ENCODE measurements at places on chromosomes 3 and 15.

DNA sequence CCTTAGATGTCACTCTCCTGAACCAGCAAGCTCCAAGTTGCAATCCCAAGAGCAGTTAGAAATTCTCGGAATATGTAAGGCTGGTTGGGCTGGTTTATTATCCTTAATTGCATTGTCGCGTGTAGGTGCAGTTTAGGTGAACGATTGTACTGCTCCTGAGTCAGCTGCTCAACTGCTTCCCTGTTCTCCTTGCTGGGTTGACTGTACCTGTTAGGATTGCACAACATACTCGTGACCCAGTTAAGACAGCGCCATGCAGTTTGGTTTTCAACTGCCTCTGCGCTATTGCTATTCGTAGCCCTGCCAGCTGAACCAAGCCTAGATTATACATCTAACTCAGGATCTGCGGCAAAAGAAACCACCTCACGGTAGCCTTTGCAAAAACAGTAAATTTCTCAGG lies 41.0 kb downstream of the BCL2L10 start:
- no peak for DNase-seq

DNA sequence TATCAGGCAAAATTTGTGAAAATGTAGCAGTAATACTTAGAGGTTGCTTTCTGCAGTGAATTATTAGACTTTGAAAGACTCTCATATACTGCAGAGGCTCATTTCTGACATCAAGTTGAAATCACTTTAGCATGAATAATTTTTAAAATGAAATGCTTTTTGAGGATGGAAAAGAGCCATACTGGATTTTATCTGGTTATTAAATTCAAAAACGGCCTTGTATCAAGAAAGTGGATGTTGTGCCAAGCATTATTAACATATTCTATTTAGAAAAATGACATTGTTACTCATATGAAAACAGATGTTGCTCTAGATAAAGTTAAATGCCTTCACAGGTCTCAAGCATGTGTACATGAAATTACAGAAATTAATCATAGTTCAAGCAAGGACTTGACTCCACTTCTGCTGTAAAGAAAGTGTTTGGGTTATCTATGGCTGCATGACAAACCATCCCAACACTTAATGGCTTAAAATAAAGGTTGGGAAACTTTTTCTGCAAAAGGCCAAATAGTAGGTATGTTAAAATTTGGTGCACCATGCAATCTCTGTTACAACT lies 64.5 kb upstream of the ZNF280D start:
- no peak for DNase-seq

DNA sequence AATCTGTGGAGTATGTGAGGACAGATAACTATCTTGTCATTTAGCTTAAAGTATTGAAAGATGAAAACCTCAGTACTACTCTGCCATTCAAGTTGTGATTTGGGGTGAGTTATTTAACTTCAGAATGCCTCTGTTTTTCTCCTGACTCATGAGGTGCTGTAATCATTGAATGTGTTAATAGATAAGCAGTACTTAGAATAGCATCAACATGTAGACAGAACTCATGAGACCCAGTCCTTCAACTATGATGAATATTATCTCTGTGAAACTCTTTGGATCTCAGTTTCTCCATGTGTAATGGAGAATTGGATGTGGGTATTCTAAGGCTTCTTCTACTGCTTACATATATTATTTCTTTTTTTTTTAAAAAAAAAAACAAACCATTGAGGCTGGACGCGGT lies 431.4 kb downstream of the GRM7 start:
- DNase-seq = no peak

GRCh38 chr3:119175872-119176756 lies 2.7 kb downstream of the UPK1B start:
- DNase-seq = no peak

GRCh38 chr3:26515351-26515750 lies 107.2 kb upstream of the LRRC3B start:
- no peak for DNase-seq

DNA sequence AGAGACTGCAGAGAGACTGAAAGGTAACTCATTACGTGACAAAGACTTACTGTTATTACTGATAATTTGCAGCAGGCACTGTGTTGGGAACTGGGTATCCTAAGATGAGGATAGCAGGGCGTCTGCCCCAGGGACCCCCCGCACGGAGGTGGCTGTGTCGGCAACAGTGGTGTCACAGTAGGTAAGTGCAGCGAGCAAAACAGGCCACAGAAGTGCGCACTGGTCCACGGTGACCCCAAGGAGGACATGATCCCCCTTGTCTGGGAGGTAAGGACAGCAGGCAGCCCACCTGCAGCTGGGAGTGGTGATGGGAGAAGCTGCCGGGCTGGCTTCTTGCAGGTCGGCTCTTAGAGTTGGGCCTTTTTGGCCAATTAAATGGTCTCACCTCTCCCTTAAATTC lies 82.9 kb downstream of the FAM43A start:
- no peak for DNase-seq

DNA sequence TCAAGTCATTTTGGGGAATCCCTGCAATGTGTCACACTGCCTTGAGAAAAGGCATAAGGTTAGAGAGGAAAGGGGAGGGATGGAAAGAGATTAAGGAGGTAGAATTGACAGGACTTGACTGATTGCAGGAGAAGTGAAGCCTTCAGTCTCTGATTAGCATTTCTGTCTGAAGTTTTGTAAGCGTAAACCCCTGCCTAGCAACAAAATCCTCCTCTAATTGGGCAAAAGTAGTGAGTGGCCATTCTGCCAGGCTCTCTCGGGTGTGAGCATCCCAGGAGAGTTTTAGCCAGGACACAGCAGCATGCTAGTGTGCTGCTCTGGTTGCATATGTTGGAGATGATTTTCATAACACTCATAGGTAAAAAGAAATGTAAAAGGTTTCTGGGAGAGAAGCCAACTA lies 117.0 kb upstream of the MRPL3 start:
- DNase-seq = no peak

GRCh38 chr3:57019057-57019456 lies 41.4 kb upstream of the SPATA12 start:
- no peak for DNase-seq

DNA sequence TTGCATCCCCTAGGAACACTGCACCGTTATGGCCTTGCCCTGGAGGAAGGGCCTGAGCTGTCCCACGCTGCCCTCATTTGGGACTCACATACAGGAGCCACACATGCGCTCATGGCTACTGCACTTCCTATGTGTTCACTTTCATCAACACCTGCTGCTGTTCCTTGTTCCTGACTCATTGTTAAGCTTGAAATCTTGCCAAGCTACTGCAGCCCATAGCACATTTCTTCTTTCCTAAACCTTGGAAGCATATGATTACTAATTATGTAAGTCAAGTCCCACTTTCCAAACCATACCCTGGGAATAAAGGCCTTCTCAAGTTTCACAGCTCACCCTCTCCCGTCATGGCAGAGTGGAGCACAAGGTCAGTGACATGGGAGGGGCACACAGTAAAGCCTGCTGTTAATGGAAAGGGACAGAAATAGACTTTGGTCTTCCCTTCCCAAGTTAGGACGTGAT lies 307.9 kb downstream of the CLSTN2 start:
- DNase-seq = no peak

- peak; percentile 58 for DNase-seq
Measured at GRCh38 chr15:64430000-64430735, 30.2 kb upstream of the ZNF609 start.

- no peak for DNase-seq
Measured at GRCh38 chr15:67551207-67551743, 8.8 kb downstream of the MAP2K5 start.

- no peak for DNase-seq
Measured at GRCh38 chr3:130705501-130705900, 41.1 kb downstream of the PIK3R4 start.

- no peak for DNase-seq
Measured at GRCh38 chr3:62548528-62549205, 175.3 kb upstream of the FEZF2 start.

- DNase-seq = no peak
Measured at GRCh38 chr3:158121295-158121694, 11.4 kb downstream of the RSRC1 start.

DNA sequence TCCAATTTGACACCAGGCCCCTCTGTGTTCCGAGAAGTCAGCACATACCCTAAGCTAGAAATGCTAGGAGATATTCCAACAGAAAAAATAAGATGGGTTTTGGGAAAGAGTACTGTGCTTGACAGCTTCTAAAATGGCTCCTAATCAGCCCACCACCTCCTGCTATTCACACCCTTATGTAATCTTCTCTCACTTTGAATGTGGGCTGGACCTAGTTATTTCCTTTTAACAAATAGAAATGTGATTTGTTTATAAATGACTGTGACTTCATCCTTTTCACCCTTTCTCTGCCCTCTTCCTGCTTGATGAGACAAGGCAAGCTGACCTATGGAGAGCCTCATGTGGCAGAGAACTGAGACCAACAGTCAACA lies 961.1 kb downstream of the FHIT start:
- DNase-seq = no peak

DNA sequence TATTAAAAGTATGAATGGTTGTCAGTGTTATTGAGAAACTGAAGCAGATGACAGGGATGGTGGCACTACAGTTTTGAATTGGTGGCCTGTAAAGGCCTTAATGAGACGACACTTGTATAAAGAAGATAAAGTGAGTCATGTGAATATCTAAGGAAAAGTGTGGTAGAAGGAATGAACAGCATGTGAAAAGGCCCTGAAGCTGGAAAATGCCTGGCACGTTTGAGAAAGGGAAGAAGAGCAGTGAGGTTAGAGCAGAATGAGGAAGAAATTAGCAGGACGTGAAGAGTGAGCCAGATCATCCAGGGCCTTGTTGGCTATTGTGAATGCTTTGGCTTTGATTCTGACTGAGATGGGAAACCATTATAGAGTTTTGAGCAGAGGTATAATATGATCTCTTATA lies 387.6 kb upstream of the DPH6 start:
- no peak for DNase-seq

DNA sequence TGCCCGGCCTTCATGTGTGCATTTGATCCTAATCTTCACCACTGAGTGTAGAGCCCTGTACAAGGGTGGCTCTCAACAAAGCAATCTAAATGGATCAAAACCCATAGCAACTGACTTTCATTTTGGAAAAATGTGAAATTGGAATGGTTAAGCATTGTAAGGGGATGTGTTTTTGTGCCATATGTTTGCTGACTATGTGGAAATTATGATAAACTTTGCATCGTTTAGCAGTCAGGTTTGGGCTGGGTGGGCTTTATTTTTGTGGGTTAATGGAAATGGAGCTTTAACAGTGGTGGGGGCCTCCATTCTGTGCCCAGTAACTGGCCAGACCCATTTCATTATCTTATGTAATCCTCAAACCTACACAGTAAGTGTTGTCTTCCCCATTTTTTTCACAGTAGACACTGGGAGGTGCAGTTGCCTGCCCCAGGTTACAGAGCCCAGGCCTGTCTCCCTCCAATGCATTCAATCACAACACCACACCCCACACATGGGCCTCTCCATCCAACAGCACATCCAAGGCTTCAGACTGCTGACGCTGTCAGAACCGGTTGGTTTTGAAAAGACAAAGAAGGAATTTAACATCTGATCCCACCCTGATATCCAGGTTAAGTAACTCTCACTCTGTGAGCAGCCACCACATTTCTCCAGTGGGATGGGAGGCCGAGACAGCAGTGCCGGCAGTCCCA lies 136.3 kb upstream of the ABHD17C start:
- no peak for DNase-seq

GRCh38 chr3:155595371-155595770 lies 149.5 kb downstream of the PLCH1 start:
- DNase-seq = no peak

- no peak for DNase-seq
Measured at GRCh38 chr3:153789380-153789779, 331.8 kb upstream of the ARHGEF26 start.

DNA sequence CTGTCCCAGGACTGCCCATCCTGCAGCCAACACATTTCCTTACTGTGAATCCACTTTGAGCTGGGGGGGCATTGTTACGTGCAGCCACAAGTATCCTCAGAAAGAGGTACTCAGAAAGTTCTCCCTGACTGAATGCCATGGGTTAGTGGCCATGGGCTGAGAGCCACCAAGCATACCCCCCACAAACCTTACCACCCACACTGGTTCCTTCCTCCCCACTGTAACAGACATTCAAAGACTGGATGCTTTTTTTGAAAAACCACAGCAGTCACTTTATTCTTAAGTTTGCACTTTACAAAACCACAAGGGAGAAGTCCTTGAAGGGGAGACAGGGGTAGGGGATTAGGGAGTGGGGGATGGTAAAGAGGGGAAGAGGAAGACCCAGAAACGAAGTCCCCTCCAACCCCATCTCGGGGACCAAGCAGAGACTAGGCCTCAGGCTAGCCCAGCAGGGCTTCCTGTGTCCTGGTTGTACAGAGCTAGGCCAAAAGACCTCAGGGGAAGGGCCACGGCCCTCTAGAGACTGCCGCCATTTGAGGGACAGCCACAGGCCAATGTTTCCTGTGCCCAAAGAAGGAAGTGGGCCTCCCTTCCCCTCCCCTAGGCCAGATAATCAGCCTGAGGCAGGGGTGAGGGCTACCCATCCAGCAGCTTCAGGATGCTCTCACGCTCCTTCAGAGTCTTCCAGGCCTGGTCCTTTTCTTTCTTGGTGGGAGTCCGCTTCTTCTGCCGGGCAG lies 10.1 kb upstream of the CAMK1 start:
- no peak for DNase-seq

- DNase-seq = no peak
Measured at GRCh38 chr15:63372753-63373152, 8.9 kb downstream of the CA12 start.

DNA sequence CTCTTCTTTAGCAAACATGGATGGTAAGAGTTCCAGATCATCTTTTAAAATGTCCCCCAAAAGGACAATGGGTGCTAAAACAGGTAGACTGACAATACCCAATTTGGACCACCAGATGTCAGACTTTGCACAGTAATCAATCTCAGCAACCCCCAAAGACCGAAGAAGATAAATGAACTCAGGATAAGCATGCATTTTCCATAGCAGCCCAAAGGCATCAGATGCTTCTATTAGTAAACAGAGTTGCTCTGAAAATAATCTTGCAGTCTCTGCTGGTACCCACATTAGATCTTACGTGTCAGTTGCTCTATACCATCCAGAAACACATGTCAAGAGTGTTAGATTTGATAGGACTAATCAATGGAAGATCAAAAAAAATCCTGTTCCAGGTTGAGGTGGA lies 20.6 kb downstream of the MYH15 start:
- DNase-seq = peak; percentile 22

- DNase-seq = no peak
Measured at GRCh38 chr15:42152196-42152920, 4.1 kb downstream of the PLA2G4F start.

- DNase-seq = no peak
Measured at GRCh38 chr3:86562090-86562489, 428.9 kb downstream of the VGLL3 start.
